Hippocampal formation (tissue), 2 donors: ENCODE measurements at places on chromosomes 2 and 18.

GRCh38 chr2:227606476-227606875 is 7.8 kb downstream of the SCYGR2 start:
- no peak for DNase-seq

- DNase-seq = no peak
Observed at GRCh38 chr2:31270131-31270530, 36.2 kb downstream of the EHD3 start.

DNA sequence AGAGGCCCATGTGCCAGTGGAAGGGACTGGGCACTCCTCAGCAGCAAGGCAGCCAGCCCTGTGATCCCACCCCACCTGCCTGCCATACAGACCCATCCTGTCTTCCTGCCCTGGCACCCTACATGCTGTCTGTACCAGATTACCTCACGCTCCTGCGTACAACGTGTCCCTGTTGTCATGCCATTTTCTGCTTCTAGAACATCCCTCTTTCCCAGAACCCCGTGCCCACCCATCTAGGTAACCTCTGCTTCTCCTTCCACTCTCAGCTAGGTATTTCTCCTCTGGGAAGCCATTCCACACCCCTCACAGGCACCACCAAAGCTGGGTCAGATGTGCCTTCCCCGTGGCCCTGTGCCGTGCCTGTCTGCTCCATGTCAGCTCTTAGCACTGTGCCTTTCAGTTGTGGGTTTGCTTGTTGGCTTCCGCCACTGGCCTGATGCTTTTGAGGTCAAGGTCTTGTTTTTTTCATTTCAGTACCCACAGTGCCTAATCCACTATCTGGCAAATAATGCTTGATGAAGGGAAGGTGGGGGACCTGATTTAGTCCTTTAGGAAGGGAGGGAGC is 71.7 kb upstream of the ALPP start:
- DNase-seq = no peak

DNA sequence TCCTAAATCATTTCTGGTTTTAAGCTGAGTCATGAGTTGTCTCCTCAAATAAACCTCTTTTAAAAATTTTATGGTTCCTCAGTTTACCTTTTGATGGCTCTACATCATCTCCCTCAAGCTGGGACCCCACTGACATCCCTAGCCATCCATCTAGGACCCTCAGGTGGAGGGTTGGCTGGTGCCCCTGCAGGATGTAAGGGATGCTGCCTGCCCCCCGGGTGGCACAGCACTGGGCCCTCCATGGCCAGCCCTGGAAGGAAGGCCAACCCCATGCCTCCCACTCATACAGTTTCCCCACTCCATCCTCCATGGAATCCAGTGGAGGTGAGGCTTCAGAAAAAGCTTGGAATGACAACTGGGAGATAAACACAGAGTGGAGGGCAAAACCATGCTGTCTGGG is 17.2 kb upstream of the GPC1 start:
- no peak for DNase-seq
